GM03348 (cell line): ENCODE measurements at places on chromosomes 12 and 14.

DNA sequence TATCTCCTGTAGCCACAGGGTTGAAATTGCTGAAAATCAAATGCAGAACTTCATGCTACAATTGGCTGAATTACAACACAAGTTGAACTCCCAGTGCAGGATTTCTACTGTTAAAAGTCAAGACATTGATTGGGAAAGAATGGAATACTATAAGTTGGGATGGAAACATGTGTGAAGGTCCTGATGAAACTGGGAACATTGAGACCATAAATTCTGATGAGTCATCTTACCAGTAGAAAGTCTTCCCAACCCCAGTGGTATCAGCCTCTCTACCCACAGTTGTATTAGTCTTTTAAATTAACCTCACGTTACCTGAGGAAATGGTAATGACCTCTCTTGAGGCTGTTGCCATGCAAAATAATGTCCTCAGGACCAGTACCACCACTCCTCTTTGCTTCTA is 27.4 kb upstream of the DYRK2 start:
- DNase-seq = no peak

DNA sequence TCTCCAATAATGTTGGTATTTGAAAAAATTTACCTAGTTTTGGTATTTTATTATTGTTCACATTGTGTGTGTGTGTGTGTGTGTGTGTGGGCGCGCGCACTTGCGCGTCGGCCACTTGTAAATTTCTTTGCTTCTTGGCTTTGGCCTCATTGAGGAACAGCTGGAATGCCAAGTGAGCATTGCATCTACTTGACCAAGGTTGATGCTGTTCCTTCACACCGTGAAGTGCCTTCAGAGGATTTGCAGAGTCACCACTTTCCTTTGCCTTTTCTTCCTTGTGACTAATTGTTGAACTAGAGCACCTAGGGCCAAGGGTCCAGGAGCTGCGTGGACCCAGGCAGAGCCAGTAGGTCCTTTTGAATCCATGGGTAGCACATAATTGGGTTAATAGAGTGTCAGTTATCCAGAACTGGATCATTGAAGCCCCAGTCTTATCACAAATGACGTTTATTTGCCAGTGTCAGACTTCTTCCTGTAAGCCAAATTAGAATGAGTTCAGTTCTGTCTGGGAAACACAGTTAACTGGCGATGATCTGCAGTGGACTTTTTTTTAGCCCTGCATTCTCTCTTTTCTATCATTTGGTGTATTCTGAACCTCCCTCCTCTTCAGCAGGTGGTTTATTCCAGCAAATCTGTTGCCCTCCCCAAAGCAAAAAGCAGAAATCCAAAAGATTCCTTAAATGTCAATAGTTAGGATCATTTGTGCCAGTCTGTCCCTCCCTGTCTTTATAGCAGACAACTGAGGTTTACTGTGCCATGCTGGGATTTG is 2.6 kb downstream of the PPP2R5C start:
- no peak for DNase-seq

DNA sequence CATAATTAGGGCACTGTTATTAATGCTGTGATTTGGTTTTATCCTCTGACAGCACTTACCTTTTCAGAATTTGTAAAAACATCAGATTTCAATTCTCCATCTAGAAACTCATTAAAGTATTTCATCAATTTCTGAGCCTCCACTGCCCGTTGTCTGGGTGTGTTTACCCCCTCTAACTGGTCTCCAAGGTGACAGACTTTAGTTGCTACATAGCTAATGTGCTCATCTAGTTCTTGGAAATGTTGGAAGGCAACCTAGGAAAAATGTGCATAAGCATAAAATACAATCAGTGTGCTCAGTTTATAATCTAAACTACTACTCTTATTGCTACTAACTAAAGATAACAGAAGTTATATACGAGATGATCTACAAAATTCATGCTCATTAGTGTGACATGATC is 24.6 kb downstream of the EXOC5 start:
- DNase-seq = peak; percentile 11

GRCh38 chr14:102262929-102263462 is 42.0 kb downstream of the MOK start:
- no peak for DNase-seq

DNA sequence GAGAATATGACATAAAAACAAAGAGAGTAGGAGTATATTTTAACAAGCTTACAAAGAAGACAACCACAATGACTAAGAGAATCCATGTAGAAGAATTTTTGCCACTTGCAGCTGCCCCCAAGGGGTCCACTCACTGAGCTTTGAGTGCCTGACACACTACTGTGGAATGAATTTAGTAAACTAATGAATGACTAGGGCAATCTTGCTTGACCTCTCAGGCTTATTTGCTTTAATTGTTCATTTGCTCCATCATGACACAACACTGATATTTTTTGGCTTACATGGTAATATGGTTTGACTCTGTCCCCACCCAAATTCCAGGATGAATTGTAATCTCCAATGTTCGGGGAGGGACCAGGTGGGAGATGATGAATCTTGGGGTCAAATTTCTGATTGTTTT is 249.1 kb upstream of the FAR2 start:
- peak; percentile 56 for DNase-seq

DNA sequence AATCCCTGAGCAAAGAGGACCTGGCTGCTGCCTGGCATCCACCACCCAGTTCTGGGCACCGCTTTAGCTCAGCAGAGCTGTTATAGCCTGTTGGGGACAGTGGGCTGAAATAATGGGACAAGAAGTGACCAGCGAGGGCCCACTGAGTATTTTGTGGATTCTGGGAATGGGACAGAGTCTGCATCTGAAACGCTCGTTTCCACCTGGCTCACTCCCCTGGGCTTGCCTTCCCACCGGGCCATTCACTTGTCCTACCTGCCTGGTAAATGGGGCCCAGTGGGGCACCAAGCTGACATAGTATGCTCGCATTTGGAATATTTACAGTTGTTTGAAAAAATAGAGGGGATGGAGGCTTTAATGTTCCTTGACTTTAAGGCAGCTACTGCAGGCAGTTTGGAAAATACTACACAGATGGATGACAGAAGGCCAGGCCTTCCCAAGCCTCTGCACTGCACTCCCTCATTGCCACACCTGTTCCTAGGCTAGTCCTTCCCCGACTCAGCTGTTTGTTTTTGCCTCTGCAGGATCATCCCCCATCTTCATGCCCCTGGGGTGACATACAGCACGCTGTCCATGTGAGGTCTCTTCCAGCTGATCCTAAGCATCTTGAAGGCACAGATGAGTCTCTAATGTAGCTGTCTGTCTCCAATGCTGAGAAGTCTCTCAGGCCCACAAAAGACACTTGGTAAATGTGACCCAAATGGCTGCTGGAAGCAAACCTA is 61.3 kb upstream of the DICER1 start:
- no peak for DNase-seq

- DNase-seq = peak; percentile 42
Observed at GRCh38 chr12:102757154-102757881, 159.7 kb downstream of the PAH start.

DNA sequence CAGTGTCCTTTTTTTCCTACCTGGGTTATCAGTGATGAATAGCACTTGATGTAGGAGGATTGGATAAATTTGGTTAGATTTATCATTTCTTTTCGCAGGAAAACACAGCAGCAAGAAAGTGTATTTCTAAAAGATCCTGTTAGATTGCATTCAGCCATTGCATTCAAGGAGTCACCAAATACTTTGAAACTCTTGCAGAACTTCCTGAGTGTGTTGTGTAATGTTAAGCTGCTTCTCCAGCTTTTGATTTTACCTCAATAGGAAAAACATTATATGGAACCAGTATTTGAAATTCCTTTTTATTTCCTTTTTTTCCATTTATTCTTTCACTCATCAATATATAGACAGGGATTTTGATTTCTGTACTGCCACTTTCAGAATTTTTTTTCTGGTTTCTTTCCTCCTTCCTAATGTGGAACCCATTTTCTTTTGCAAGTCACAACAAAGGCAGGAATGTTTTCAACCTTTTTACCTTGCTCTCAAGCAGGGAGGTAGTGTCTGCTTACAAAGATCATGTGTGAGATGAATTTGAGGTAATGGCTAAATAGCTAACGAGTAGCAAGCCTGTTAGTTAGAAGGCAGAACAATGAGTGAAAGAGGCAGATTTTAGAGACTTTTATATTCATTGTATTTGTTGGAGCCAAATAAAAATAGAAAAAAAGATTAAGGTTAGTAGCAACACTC is 56.2 kb downstream of the PPHLN1 start:
- DNase-seq = peak; percentile 54

DNA sequence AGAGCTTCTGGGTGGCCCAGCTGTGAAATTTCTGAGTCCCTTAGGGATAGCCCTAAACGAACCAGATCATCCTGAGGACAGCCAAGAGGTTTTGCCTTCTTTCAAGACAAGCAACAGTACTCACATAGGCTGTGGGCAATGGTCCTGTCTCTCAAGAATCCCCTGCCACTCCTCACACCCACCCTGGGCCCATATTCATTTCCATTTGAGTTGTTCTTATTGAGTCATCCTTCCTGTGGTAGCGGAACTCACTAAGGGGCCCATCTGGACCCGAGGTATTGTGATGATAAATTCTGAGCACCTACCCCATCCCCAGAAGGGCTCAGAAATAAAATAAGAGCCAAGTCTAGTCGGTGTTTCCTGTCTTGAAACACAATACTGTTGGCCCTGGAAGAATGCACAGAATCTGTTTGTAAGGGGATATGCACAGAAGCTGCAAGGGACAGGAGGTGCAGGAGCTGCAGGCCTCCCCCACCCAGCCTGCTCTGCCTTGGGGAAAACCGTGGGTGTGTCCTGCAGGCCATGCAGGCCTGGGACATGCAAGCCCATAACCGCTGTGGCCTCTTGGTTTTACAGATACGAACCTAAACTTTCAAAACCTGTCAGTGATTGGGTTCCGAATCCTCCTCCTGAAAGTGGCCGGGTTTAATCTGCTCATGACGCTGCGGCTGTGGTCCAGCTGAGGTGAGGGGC is 38.9 kb downstream of the DAD1 start:
- DNase-seq = no peak

- no peak for DNase-seq
Observed at GRCh38 chr12:114895827-114896226, 211.9 kb upstream of the TBX3 start.

- DNase-seq = no peak
Observed at GRCh38 chr14:61322799-61323290, 1.5 kb downstream of the PRKCH start.

DNA sequence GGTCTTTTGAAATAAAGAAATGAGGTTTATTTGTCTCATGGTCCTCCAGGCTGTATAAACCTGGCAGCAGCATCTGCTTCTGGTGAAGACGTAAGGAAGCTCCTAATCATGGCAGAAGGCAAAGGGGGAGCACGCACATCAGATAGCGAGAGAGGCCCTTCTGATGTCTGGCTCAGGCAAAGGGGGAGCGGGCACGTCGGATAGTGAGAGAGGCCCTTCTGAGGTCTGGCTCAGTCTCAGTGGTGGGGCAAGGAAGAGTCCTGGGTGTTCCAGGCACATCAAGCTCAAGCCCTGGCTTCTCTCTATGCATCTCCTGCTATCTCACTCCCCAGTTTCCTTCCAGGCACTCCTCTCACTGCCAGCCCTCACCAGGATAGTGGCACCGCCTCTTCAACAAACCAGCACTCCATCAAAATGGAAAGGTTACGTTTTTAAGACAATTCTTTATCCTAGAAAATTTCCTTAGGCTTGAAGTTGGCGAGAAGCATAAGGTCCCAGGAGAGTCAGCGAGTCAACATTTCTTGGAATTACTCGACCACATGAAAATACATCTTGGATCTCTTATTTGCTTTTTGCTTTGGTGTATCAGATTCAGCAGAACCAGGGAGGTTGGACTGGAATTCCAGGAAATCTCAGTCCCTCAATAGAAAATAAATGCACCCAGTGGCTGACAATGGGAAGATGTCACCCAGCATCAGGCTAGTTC is 189.6 kb upstream of the TMEM132C start:
- DNase-seq = no peak

GRCh38 chr14:20498622-20499021 is 6.7 kb upstream of the RNASE10 start:
- no peak for DNase-seq

GRCh38 chr14:35991356-35991755 is 165.2 kb downstream of the BRMS1L start:
- no peak for DNase-seq

DNA sequence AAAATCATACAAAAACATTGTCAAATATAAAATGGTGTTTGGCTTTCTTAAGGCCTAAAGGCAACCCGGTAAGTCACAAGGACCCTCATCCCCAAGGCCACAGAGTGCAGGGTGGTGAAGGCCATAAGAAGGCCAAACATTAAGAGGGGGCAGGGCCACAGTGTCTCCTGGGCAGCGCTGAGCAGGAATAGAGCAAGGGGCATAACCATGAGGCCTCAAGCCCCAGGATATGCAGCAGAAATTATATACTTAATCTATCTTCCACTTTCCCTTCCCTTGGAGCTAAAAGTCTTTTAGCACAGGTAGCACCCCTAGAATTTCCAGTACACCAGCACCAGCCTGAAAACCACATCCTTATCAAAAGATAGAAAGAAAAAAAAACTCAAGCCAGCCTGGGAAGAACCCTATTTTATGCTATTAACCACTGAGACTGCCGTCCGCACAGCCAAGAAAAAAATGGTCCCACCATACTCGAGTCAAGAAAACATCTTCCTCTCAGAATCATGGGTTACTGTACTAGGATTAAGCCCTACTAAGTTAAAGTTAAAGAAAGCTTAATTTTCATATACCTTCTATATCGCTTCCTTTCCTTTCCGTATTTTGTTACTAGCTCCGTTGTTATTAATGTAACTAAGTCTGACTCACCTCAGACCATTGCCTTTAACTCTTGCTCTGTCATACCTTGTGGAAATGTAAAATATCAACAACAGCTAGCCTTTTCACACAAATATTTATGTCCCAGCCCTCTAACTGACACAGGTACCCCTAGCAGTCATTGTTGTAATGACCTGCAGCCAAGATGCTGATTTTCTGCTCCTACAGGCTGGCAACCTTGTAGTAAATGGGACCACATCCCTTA is 20.1 kb downstream of the KLRK1 start:
- DNase-seq = no peak

DNA sequence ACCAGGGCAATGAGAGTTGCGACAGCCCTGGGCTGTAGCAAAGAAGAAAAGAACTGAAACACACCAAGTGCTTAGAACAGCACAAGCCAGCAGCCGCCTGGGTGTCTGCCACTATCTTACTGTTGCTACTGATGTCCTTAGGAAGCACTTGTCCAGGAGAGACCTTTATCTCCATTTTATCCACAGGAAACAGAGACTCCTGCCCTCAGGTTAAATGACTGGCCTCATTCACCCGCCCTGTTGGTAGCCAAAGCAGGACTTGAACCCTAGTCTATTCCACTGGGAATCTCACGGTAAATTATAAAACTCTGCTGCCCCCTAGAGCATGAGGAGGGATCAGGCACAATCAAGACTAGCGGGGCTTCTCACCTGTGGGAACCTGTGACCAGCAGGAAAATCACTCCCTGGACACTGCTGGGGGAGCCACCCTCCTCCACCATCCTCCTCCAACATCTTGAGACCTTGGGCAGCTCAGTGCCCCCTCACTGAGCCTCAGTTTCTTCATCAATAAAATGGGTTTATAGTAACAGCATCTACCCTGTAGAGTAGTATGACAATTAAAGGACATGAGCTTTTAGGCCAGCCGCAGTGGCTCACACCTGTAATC is 20.5 kb upstream of the TESC start:
- peak; percentile 49 for DNase-seq

DNA sequence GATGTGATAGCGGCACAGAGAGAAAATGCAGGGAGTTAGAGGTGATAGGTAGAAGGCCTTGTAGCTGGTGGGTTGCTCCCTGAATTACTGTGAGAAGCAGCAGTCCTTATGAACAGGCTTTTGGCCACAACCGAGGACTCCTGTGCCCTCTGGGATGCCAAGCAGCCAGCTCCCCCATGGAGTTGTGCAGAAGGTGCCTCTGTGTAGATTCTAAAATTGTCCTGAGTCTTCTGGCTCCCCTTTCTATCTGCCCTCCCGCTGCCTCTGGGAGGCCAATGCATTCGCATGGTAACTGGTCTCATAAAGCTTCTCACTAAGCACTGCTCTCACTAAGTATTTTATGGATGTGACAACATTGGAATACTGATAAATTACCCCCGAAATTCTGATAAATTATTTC is 16.1 kb upstream of the SUSD6 start:
- no peak for DNase-seq
